ENCODE measurements at places on chromosomes 7 and 10.

- DNase-seq = no peak
Observed at GRCh38 chr10:61973906-61974305, 72.4 kb downstream of the ARID5B start.

DNA sequence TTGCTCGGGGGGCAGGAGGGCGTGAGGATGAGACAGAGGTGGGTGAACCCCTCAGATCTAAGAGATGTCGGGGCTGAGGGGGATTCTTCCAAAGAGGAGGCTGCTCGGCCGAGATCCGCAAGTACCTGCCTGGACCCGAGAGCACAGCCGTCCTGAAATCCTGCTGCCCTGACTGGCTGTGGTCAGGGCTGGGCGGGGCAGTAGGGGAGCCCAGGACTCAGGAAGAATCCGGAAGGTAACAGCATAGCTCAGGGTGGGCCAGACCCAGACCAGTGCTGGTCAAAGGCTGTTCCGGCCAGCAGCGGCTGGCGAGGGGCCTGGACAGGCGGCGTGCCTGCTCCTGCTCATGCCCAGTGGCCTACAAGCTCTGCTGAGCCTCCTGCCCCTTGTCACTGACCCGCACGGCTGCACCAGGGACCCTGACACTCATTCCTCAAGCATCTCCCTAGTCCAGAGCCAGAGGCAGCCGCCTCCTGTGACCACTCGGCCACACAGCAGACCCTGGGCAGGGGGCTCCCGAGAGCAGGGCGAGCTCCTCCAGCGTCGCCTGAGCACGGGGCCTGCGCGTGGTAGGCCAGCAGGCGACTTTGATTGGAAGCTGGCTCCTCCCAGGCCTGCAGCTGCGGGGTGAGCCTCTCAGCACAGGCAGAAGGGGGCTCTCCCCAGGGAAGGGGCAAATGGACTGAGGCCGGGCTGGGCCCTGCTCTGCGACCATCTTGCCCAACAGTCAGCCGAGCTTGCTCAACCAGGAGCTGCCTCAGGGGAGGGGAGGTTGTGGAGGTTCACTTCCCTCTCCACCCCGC, 3.1 kb upstream of the ADAP1 start:
- DNase-seq = no peak

- no peak for DNase-seq
Observed at GRCh38 chr7:155208681-155209477, 88.8 kb upstream of the INSIG1 start.

DNA sequence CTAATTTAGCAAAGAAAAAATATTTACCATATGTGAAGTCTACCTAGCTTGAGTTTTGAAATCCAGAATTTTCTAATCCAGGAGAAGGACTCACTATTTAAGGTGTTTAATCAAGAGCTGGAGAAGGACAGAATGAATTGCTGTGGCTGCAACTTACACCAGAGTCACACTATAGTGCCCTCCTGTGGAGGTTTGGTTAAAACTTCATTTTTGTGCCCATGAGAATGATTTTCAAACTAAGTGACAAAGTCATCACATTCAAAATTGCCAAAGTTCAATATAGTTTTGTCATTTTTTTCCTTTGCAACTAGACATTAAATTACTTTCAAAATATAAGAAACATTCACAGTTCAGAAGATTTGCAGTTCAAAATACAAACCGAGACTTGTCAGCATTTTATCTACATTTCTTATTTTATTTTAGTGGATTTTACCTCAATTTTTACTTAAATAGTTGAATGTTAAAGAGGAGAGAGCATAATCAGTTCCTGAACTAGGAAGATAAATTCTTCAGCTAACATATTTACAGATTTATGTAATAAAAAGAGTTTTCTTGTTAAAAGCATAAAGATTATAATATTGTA, 70.7 kb downstream of the CABCOCO1 start:
- DNase-seq = no peak

GRCh38 chr10:7577176-7577575, 89.6 kb downstream of the ITIH5 start:
- no peak for DNase-seq

DNA sequence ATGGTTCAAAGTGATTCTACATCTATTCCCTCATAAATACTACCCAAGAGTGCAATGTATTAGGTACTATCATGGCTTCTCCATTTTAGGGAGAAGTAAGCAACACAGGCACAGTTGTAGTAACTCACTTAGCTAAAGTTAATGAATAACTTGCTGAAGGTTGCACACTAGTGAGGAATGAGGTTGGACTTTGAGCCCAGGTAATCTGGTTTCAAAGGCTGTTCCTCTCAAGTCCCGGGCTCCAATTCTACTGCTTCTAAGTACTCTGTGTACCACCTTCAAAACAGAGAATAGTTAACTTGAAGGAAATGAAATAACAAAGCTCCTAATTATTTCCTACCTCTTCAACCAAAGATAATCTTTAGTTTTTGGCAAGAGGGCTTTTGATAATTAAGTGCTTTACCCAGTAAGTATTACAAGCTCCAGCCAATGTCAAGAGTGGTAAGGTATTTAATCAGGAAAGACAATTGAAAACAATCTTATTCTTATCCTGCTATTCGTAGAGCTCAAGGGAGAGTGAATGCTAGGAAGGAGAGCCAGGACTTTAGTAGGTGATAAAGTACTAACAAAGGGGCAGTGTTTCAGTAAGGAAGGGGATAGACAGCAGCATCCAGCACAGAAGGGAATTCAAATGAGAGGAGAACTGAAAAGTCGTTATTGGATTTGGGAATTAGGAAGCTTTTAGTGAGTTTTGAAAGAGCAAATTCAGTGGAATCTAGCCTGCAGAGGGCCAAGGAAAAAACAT, 158.2 kb upstream of the PTPRZ1 start:
- no peak for DNase-seq

DNA sequence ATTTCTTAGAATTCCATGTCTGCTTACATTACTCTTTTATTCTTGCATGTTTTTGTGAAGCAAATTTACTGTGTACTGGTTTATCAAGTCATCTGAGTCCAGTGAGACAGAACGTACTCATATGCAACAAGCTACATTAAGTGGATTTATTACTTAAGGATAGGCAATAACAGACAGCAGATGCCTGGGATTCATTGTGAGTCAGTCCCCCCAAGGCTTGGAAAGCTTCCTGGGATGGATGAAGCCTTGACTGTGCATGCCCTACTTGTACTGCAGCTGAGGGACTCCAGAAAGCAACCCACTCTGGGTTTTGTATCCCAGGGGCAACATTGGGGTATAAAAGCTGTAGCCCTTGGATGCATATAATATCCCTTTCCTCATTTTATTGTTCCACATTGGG, 113.4 kb upstream of the RAB18 start:
- DNase-seq = no peak

GRCh38 chr10:1122349-1122748, 66.2 kb downstream of the WDR37 start:
- DNase-seq = no peak

DNA sequence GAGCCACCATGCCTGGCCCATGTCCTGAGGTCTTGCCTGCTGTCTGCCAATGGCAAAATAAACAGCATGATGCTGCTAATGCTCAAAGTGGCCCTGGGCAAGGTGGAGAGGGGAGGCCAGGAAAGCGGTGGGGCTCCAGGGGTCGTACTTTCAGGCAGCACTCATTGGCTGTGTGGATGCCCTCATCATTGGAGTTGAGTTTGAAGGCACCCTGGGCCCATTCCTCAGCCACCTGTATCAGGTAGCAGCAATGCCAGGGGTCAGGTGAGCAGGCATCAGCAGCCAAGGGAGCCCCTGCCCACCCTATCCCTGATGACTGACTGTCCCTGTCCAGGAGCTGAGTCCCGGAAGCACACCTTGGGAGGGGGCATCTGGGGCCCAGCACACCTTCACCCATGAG, 902.5 kb upstream of the ZNF722 start:
- no peak for DNase-seq

DNA sequence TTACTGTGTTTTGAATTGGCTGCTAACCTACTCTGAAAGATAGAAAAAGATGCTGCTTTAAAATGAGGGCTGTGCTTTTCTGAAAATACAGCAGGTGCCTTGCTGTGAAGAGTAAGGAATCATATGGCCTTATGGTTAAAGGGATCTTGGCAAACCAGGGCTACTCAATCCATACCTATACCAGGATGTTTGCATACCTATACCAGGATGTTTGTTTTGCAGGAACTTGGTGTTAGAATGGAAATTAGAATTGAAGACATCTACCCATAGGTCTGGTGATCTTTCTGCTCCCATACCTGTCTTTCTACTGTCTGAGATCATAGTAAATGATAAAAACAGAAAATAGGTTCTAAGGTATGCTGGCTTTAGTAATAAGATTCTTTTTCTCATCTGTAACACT, 200.2 kb upstream of the C7orf33 start:
- DNase-seq = no peak

DNA sequence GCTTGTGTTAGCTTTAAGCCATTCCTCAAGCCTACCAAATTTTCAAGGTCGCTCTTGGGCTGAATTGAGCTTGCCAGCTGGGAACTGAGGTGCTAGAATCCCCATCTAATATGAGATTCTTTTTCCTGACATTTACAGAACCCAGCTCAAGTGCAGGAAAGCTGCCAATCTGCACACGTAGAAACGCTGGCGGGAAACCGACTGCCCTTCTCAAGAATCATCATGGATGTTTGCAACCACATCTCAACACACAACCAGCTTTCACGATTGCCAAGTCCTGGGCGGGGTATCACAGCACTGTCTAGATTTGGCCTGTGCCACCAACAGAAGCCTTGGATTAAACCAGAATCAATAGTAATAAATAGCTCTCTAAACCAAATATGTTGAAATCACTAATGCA, 203.7 kb downstream of the DIP2C start:
- DNase-seq = no peak

DNA sequence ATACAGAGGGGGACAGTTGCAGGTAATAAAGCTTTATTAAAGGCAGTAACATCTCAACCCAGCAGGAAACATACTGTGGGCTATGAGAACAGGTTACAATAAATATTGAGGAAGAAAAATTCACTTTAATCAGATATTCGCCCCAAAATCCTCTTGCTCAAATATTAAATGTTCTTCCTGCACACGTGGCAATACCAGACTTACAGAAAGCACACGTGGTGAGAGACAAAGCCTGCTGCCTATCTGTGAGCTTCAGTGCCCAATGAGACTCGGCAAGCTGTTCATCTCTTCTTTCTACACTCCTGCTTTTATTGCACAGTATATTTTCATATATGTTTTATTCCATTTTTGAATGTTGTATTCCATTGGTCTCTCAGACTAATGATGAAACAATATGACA, 113.2 kb downstream of the OR13A1 start:
- DNase-seq = no peak

- DNase-seq = no peak
Observed at GRCh38 chr7:137881607-137882260, 35.0 kb upstream of the DGKI start.

GRCh38 chr10:498760-499435, 190.6 kb downstream of the DIP2C start:
- no peak for DNase-seq

GRCh38 chr10:117619223-117619622, 76.7 kb downstream of the EMX2 start:
- no peak for DNase-seq

GRCh38 chr10:85995791-85996190, 370.8 kb downstream of the GRID1 start:
- no peak for DNase-seq

- DNase-seq = no peak
Observed at GRCh38 chr7:110983822-110984456, 107.0 kb upstream of the LRRN3 start.

GRCh38 chr7:115962340-115962739, 68.2 kb downstream of the TFEC start:
- DNase-seq = no peak

GRCh38 chr7:134502463-134503371, 24.6 kb upstream of the AKR1B10 start:
- no peak for DNase-seq

DNA sequence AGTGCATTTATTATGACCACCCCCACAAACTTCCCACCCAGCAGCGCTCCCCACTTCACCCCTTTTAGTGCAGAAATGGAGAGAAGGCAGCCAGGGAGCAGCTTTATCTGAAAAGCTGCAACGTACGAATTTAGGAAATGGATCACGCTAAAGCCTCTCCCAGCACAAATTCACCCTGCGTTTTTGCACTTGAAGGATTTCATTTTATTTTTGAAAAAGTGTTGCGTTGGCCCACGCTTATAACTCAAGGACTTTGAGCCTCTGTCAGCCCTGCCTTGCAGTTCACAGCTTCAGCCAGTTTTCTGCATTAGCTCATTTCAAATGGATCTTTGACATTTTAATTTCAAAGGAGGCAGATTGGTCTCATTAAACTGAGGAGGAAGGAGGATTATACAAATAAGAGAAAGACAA, 556.1 kb downstream of the KCNMA1 start:
- no peak for DNase-seq

DNA sequence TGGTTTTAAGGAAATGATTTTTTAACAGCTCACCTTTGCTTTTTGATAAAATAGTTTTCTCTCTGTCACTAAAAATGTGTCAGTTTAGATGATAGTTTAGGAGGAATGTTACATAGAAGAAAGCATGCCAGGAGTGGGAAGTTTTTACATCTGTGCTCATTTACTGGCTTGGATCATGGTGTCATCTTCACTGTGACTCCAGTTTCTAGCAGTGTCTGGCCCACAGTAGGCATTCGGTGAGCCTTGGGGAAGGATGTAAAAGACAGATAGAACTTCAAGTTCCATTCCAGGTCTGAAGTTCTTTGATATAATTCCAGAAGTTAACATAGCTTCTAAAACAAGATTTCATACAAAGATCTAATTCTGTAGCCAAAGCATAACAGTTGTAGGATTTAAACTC, 259.2 kb downstream of the BICC1 start:
- DNase-seq = no peak

- no peak for DNase-seq
Observed at GRCh38 chr10:54342058-54342457, 459.0 kb downstream of the PCDH15 start.

GRCh38 chr10:132193907-132194552, 7.3 kb downstream of the DPYSL4 start:
- DNase-seq = no peak

GRCh38 chr10:102710609-102711008, 3.6 kb downstream of the ARL3 start:
- no peak for DNase-seq

- no peak for DNase-seq
Observed at GRCh38 chr10:63221950-63222349, 88.8 kb downstream of the NRBF2 start.

DNA sequence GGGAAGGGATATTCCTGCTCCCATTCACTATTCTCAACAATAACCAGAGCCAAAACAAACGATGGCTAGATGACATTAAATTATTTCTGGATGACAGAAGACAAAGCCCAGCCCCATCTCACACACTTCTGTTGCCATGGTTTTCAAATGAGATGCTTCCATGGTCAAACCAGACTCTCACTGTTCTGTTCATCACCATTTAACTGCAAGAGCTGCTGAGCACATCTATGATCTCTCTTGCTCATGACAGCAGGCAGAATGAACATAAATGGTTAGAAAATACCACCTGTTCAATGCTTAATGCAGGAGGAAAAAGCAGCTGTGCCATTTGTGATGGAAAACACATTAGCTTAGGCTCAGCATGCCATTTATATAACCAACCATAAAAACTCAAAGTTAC, 758.6 kb upstream of the ZWINT start:
- DNase-seq = no peak

DNA sequence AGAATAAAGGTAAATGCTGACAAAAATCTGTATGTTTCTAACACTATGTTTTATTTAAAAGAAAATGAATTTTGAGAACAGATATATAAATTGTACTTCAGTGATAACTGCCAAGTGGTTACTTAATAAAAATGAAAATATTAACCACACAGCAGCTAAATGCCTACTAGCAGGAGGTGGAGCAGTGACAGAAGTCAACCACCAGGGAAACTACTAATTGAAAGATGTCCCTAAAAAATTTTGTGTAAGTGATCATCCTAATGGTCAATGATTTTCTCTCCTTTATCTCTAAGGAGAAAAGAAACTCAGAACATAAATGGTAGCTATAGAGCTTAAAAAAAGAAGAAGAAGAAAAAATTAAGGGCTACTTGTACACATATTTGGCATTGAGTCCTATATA, 22.9 kb downstream of the WNT16 start:
- DNase-seq = no peak

Measured in activated T-helper 1 cell treated with Interleukin-2 at 50 U/mL for 16 hours (primary cell).